ENCODE measurements at places on chromosomes 3 and 15.

GRCh38 chr3:139119331-139120025, 74.8 kb upstream of the PRR23C start:
- H3K4me3 ChIP-seq: no peak overlapping the region
- H3K36me3 ChIP-seq: no peaks in the 10 kb centered on the region
- H3K27me3 ChIP-seq: no peaks in the 10 kb centered on the region
- no peak overlapping the region for H3K27ac ChIP-seq

DNA sequence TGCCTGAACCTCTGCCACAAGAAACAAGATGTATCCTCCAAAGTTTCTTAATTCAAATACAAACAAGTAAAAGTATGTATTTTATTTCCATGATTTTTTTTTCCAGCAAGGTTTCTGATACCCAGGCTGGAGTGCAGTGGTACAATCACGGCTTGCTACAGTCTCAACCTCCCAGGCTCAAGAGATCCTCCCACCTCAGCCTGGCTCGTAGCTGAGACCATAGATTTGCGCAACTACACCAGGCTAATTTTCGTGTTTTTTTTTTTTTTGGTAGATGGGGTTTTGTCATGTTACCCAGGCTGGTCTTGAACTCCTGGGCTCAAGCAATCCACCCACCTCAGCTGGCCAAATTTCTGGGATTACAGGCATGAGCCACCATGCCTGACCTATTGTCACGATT, 12.2 kb upstream of the VEPH1 start:
- no peak overlapping the region for H3K4me3 ChIP-seq
- DNase-seq: no peak
- no peak overlapping the region for H3K27ac ChIP-seq
- H3K27me3 ChIP-seq: no peaks in the 10 kb centered on the region
- no peaks in the 10 kb centered on the region for H3K4me1 ChIP-seq
- H3K36me3 ChIP-seq: no peaks in the 10 kb centered on the region

DNA sequence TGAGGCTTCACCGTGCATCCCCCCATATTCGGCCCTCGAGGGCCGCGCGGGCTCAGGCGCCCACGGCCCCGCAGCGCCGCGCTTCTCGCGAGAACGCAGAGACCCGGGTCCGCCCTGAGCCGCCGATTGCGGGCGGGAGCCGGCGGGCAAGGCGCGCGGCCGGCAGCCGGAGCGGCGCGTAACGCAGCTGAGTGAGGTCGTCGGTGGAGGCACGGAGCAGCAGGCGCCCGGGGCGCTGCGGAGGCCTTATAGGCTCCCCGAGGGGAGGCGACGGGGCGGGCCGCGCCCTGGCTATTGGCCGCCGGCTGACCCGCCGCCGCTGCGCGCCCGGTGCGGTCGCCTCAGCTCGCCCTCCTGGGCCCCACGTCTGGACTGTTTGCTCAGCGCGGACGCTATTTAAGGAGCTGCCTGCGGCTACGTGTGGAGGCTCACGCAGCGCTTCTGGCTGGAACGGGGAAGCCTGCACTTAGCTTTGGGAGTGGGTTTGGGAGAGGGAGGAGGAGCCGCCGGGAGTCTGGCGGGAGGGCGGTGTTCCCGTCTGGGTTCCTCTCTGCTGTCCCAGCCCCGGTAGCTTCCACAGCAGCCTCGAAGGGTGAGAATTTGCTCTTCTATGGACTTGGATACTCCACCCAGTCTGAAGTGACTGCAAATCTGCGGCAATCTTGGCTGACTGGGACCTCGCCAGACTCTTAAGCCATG, at the start of gene PLOD2:
PLOD2 (minus strand) TSS at position 221 of the 699 bp plus-strand sequence; CDS start at position 26, 195 bp downstream.
- H3K36me3 ChIP-seq: no peaks in the 10 kb centered on the region
- peak within 1 kb of the TSS; percentile 98 for H3K4me3 ChIP-seq
- H3K27ac ChIP-seq: peak within 1 kb of the TSS; percentile 87
- peak; percentile 90 for DNase-seq
- no peaks in the 10 kb centered on the region for H3K27me3 ChIP-seq
- H3K4me1 ChIP-seq: peaks cover 49% of the 10 kb centered on the region

- no peak overlapping the region for H3K27ac ChIP-seq
- no peaks in the 10 kb centered on the region for H3K27me3 ChIP-seq
- H3K36me3 ChIP-seq: peaks cover 6% of the 10 kb centered on the region
- no peaks in the 10 kb centered on the region for H3K4me1 ChIP-seq
- DNase-seq: peak; percentile 50
These were observed 203.4 kb upstream of the CGNL1 start for GRCh38 chr15:57172925-57173324.

- no peak for DNase-seq
- H3K27me3 ChIP-seq: no peaks in the 10 kb centered on the region
- no peak overlapping the region for H3K27ac ChIP-seq
- no peak overlapping the region for H3K4me3 ChIP-seq
- no peaks in the 10 kb centered on the region for H3K4me1 ChIP-seq
These were observed 54.4 kb downstream of the ERC2 start for GRCh38 chr3:56413911-56414310.

DNA sequence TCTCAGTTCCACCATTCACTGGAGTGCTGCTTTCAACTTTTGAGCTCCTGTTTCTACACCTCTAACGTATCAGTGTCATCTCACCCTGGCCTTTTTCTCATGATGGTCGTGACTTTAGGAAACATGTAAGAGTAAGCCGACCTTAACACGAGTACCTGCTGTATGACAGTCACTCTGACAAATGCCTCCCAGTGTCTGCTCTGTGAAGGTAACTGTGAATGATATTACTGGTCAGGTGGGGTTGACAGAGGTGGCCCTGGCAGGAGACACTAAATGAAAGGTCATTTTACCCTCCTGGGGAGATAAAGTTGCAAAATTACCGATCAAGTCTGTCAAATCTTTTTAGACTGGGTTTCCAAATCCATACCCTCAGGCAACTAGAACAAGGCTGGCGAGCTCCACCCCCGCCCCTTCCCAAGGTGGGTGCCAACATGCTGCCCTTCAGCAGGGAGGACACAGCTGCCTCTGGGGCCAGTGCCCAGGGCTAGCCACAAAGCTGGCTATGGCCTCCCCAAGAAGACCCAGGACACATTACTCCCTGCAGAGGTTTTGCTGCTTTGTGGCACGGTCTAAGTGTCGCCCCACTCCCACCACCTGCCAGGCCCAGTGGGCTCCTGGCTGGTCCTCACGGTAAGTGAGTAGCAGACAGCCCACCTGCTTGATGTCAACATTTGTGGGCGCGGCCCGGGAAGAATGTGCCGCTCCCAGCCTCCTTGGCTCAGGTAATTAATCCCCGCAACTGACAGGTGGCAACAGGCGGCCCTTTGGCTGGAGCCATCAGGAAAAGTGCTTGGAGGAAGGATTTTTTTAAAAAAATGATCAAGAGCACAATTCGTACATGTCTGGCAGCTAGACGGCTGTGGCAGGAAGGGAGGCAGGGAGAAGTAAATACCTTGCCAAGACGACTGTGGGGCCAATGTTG, 211.8 kb downstream of the TP63 start:
- no peak overlapping the region for H3K27ac ChIP-seq
- H3K27me3 ChIP-seq: no peaks in the 10 kb centered on the region
- DNase-seq: no peak
- H3K36me3 ChIP-seq: no peaks in the 10 kb centered on the region
- no peak overlapping the region for H3K4me3 ChIP-seq
- H3K4me1 ChIP-seq: no peaks in the 10 kb centered on the region

- peak overlapping the region; percentile 12 for H3K4me3 ChIP-seq
- H3K27me3 ChIP-seq: no peaks in the 10 kb centered on the region
- no peak for DNase-seq
- no peaks in the 10 kb centered on the region for H3K36me3 ChIP-seq
- no peak overlapping the region for H3K27ac ChIP-seq
These were observed 799 bp downstream of the ABI3BP start for GRCh38 chr3:100992231-100993012.

DNA sequence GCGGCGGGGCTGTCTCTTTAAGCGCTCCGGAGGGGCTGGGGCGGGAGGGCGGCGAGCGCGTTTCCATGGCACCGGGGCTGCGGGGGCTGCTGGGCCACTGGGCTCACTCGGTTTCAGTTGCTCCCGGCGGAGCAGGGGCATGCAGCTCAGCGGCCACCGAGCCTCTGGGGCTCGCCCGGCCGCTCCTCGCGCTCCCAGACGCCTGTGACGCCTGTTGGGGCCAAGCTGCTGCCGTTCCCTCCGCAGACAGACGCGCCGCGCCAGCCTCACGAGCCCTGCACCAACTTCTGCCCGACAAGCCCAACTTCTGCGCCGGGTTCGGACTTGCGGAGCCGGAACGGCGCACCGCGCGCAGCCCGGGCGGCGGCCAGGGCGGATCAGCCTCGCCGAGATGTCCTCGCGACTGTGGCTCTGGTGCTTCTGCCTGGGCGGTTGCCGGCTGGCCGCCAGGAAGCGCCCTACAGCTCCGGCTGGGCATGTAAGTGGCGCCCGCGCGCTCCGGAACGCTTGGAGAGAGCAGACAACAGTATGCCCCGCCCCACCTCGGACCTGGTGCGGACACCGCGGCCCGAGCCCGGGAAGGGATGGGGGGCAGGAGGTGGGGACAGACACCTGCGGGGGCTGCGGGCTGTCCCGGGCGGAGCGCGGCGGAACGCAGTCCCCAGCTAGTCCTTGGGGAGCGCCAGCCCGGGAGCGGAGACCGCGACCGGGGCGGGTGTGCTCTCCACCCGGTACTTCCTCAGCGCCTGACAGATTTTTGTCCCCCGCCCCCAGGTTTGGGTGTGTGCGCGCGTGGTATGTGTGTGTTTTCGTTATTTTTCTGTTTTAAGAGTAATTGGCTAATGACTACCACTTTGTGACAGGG, 154.1 kb upstream of the GOLIM4 start:
- DNase-seq: peak; percentile 68
- peak overlapping the region; percentile 72 for H3K4me3 ChIP-seq
- H3K36me3 ChIP-seq: no peaks in the 10 kb centered on the region
- H3K27me3 ChIP-seq: no peaks in the 10 kb centered on the region
- H3K4me1 ChIP-seq: peaks cover 5% of the 10 kb centered on the region

DNA sequence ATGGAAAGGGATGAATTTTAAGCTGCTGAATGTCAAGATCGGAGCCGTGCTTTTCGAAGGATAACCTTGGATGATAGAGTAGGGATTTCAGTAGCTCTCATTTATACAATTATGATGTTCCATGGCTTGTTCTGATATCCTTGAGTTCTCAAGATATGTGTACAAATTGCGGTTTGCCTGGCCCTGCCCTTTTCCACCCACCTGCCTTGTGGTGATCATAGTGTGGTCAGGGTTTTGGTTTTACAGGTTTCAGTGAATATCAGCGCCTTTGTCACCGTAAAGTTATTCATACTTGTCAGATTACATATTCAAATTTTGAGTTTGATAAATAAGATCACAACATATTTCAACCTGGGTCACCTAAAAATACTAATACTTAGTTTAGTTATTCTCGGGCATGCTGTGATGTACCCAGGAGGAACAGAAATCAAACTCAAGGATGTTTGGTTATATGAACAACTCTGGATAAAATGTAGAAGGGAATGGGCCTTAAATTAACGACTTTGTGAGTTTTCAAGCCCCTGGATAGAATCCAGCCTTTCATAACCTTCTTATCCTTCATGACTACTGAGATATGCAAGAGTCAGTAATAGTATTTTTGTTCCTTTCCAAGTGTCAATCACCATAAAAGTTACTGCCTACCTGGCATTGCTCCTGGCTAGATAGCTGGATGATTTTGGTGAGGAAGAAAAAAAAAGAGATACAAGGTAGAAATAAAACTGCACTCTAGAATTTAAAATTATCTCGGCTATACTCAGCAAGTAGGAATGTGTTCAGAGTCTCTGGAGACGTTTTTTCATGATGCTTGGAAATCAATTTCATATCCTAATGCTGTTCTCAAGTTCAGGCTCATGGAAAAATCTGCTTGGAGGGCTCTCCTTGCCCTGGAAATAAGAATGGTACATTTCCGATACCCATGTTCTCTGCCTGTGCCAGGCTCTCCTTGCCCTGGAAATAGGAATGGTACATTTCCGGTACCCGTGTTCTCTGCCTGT, 209.2 kb upstream of the TPRG1 start:
- no peaks in the 10 kb centered on the region for H3K4me1 ChIP-seq
- no peaks in the 10 kb centered on the region for H3K36me3 ChIP-seq
- H3K27me3 ChIP-seq: no peaks in the 10 kb centered on the region

DNA sequence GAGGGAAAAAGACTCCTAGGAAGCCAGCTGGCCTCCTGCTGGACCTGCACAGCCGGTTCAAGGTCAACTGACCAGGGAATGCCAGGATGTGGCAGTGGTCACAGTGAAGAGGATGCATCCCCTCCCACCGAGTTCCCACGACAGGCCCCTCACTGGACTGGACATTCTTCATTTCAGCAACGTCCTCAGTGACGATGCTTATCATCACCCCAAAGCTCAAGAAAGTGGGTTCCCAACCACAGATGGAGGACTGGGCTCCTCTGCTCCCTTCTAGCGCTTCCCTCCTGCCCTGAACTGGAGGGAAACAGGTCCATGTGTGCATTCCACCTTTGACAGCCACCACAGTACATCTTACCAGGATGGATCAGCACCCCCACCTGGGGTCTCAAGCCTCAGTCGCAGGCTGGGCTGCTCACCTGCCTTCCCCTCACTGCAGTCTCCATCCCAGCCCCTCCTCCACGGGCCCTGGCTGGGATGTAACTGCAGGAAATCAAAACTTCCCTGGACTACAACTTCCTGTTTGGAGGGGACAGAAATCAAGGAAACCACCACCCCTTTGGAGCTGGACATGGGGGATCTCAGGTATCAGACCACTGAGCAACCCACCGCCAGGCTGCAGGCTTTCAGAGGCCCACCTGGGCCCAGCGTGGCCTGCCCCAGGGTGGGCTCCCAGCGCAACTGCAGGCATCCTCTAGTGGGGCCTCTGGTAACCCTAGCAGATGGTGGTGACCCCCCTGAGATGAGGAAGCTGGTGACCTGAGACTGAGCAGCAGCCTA, 7.3 kb downstream of the CALML4 start:
- no peaks in the 10 kb centered on the region for H3K27me3 ChIP-seq
- H3K36me3 ChIP-seq: peaks cover 8% of the 10 kb centered on the region
- no peak for DNase-seq
- H3K4me1 ChIP-seq: no peaks in the 10 kb centered on the region
- no peak overlapping the region for H3K4me3 ChIP-seq

GRCh38 chr3:53235545-53235944, 20.3 kb downstream of the TKT start:
- no peaks in the 10 kb centered on the region for H3K27me3 ChIP-seq
- no peak overlapping the region for H3K4me3 ChIP-seq
- H3K36me3 ChIP-seq: peaks cover 41% of the 10 kb centered on the region

- no peaks in the 10 kb centered on the region for H3K27me3 ChIP-seq
- H3K4me1 ChIP-seq: peaks cover 11% of the 10 kb centered on the region
- no peak overlapping the region for H3K27ac ChIP-seq
- H3K36me3 ChIP-seq: no peaks in the 10 kb centered on the region
- H3K4me3 ChIP-seq: no peak overlapping the region
- peak; percentile 60 for DNase-seq
These were observed 2.9 kb upstream of the U2SURP start for GRCh38 chr3:142998439-142998838.

Measured in astrocyte (in vitro differentiated cells and primary cell).